Germinal center (tissue), 1 donor: ENCODE measurements at places on chromosomes 13 and 19.

DNA sequence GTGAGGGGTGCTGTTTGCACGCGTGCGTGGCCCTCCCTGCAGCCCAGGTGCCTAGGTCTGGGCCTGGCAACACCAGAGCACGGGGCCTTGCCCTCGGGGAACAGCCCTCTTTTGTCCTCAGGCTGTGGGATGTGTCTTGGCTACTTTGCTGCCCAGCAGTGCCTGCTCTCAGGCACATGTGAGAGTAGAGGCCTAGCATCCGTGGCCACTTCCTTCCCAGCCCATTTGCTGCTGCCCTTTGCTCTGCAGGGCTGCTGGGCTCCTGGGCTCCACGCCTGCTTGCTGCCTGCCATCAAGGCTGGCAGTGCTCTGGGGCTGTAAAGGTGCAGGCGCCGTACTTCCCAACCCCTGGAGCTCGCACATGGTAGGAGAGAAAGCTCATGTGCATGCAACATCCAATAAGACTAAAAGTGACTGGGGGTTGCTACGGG, 46.6 kb downstream of the CAPN12 start:
- no peak for DNase-seq

- peak; percentile 33 for DNase-seq
Measured at GRCh38 chr19:39052243-39052746, 19.9 kb upstream of the FBXO27 start.

- no peak for DNase-seq
Measured at GRCh38 chr19:16849168-16849567, 20.0 kb downstream of the SIN3B start.

- DNase-seq, result no peak
Measured at GRCh38 chr19:49791776-49792445, 21.2 kb downstream of the FUZ start.

- peak; percentile 10 for DNase-seq
Measured at GRCh38 chr13:50080203-50080910, 65.1 kb downstream of the KCNRG start.

GRCh38 chr19:13979244-13979615, 26.9 kb downstream of the RFX1 start:
- no peak for DNase-seq

DNA sequence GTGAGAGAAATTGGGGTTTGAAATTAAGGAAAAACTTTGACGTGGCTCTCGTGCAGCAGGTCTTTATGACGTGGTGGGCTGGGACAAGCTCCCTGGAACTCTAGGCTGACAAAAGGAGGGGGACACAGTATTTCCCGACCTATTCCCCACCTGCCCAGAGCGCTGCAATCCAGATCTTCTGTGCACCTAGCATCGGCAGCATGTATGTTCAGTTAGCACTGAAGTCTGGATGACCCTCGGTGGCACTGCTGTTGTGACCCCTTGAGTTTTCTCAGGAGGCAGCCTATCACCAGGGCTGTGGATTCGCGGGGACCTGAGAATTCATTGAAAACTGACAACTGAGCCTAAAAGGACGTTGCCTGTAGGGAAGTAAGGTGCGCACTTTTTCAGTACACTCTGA, 9.1 kb upstream of the ZNF536 start:
- DNase-seq, result no peak

DNA sequence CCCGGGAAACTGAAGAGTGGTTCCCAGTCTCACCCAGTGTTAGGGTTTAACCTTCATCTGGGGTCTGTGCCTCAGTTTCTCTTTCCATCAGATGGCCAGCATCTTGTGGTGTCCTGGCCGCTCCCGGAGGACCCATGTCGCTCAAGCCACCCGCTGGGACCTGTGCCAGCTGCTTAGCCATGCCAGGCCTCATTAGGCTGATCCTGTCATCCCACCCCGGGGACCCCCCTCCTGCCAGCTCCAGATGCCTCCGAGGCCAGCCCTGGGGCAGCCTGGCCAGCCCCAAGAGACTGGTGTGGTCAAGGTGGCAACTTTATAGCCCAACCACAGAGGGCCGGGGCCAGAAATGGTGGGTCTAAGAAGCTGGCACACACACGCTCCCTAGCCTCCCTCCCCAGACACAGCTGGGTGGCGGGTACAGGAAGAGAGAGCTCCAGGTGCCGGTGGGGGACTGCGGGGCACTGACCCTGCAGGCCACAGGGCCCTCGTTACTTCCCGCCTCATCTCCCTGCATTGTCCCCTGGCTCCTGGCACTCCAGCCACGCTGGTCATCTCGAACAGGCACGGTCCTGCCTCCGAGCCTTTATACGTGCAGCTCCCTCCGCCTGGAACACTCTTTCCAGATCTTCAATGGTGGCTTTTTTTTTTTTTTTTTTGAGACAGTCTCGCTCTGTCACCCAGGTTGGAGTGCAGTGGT, 3.4 kb downstream of the NRTN start:
- no peak for DNase-seq

GRCh38 chr19:17406887-17407196, 1.4 kb upstream of the BST2 start:
- peak; percentile 51 for DNase-seq

DNA sequence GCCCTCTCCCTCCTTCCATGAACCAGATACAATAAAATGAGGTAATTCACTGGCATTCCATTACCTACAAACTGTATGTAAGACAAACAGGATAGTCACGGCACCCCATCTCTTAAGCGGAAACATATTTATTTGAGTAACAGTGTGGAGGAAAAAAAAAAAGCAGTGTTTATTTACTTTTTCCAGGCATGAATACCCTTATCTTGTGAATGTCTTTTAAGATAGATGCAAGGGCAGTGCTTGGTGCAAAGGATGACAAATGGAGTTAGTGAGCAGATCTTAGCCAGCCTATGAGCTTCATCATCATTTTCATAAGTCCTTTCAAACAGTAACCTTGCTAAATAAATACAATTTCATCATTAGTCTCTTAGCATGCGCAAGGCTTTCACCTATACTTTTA, 1661.8 kb upstream of the SPRY2 start:
- no peak for DNase-seq

- DNase-seq, result no peak
Measured at GRCh38 chr13:77806518-77806917, 109.0 kb downstream of the SLAIN1 start.

- DNase-seq, result peak; percentile 40
Measured at GRCh38 chr13:48979892-48980291, 4.2 kb downstream of the FNDC3A start.

DNA sequence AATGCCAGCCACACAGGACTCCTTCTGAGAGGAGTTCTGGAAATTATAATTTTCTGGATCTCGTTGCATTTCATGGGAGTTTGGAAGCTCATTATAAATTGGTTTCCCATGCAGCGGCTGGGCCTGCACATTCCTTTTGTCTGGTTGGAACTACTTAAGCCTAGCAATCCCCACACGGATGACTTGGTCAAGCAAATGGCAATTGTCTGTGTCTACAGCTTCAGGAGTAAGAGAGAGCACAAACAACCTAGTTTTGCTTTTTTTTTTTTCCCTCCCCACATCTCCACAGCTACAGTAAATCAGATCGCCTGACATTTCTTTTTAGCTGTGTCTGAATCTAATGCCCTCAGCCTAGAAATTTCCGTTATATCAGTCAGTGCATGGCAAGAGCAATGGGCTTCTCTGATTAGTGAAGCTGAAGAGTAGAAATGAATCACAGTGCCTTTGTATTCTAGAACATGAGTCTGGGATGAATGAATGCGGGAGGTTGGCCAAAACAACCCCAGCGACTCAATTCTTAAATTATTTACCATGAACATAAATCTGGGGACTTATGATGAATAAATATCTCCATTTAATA, 15.1 kb downstream of the PCDH8 start:
- DNase-seq, result no peak

- DNase-seq, result no peak
Measured at GRCh38 chr19:49213791-49214190, 56.2 kb downstream of the TRPM4 start.

DNA sequence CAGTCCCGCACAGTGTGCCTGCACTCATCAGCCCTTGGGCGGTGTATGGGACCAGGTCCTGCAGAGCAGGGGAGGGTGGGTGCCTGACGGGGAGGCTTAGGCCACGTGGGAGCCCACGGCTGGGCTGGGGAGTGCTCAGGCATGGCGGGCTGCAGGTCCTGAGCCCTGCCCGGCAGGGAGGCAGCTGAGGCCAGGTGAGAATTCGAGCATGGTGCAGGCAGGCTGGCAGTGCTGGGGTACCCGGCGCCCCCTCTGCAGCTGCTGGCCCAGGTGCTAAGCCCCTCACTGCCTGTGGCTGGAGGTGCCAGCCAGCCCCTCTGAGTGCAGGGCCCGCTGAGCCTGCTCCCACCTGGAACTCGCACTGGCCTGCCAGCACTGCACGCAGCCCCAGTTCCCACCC, 630.9 kb upstream of the PCDH20 start:
- no peak for DNase-seq

GRCh38 chr13:32947411-32948276, 68.6 kb upstream of the KL start:
- no peak for DNase-seq
